ENCODE measurements at places on chromosomes 12 and 14. TPM values are rescaled to one million over a fixed set of nuclear protein-coding genes. Genes with fewer than 3 reads are reported as not detected.

GRCh38 chr12:102031852-102032251 is 29.9 kb downstream of the WASHC3 start:
- DNase-seq: no peak
- no peaks in the 10 kb centered on the region for H3K4me1 ChIP-seq
- H3K27me3 ChIP-seq: no peaks in the 10 kb centered on the region
- no peak overlapping the region for H3K27ac ChIP-seq

DNA sequence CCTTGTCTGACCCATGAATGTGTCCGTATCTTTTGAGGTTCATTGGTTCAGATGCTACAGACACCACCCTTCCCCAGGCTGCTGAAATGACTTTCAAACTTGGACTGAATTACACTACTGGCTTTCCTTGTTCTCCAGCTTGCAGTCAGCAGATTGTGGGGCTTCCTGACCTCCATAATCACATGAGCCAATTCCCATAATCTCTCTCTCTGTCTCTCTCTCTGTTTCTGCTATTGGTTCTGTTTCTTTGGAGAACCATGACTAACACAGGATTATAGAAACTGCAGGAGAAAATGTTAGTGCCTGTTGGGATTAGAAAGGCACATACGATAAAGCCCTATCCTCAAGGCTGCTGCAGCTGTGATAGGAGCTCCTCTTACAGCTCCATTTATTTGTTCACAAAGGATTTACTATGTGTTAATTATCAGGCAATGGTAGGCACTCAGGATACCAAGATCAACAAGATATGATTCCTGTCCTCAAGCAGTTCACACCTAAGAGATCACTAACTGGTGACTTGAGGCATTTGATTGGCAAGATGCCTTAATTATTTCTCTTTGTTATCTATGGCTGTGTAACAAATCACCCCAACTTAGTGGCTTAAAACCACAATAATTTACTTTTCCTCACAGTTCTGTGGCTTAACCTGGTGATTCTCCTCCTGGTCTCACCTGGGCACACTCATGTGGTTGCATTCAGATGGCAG is 10.2 kb upstream of the NYNRIN start:
- H3K27me3 ChIP-seq: no peaks in the 10 kb centered on the region
- no peak for DNase-seq
- no peak overlapping the region for H3K27ac ChIP-seq
- H3K4me1 ChIP-seq: no peaks in the 10 kb centered on the region
- H3K36me3 ChIP-seq: no peaks in the 10 kb centered on the region
- no peak overlapping the region for H3K4me3 ChIP-seq

The FOXG1 gene
- 0.66 TPM for total RNA-seq

- H3K27ac ChIP-seq: no peak overlapping the region
- H3K4me3 ChIP-seq: no peak overlapping the region
- H3K27me3 ChIP-seq: no peaks in the 10 kb centered on the region
- no peaks in the 10 kb centered on the region for H3K4me1 ChIP-seq
- DNase-seq: no peak
- no peaks in the 10 kb centered on the region for H3K36me3 ChIP-seq
Observed at GRCh38 chr12:77577791-77578190, 252.9 kb upstream of the NAV3 start.

DNA sequence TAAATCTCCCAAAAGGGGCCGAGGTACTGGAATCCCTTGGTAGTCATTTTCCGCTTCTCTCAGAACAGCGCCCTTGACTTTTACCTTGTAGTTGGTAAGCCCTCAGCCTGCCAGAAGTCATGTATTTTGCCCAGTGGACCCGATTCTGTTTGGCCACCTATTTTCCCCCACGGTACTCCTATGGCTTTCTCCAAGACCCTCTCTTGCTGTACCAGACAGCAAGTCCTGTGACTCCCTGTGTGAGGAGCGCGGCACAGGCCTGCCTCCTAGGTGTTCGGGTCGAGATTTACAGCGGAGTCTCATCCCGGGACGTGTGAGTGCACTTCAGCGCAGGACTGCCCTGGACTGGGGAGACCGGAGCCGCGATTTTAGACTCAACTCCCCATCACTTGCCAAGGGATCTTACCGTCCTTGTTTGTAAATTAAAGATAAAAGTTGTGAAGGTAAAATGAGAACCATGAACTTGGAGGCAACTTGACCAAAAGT is 1.1 kb upstream of the MBD6 start:
- no peak for DNase-seq
- H3K36me3 ChIP-seq: peaks cover 31% of the 10 kb centered on the region
- no peaks in the 10 kb centered on the region for H3K27me3 ChIP-seq
- peak overlapping the region; percentile 81 for H3K4me3 ChIP-seq
- peaks cover 59% of the 10 kb centered on the region for H3K4me1 ChIP-seq

The ERP27 gene
- total RNA-seq: 0.58 TPM

DNA sequence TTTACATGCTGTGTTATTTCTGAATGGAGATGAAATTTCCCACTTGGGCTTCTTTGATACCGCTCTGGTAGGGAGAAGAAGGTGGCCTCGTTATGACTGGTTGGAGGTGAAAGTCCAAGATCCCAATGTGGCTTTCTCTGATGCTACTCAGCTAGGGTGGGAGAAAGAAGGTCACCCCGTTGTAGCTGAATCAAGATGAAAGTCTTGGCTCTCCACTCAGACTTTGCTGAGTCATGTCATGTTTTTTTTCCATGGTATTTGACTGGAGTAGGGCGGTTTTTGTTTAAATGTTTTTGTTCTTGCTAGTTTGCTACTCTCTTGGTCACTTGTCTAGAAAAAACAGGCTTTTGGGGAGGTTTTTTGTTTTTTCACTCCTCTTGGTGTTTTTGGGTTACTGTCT is 2.4 kb upstream of the PDE6H start:
- no peaks in the 10 kb centered on the region for H3K27me3 ChIP-seq
- no peak overlapping the region for H3K27ac ChIP-seq
- H3K4me3 ChIP-seq: no peak overlapping the region
- H3K36me3 ChIP-seq: no peaks in the 10 kb centered on the region
